Stimulated activated CD4-positive, alpha-beta T cell treated with anti-CD3 and anti-CD28 coated beads, Interleukin-1b, Interleukin-23, amount 100 ng/mL, for 48 hours (primary cell): ENCODE measurements at places on chromosomes 13 and 19.

- DNase-seq: no peak
These were observed 32.0 kb upstream of the CXCL17 start for GRCh38 chr19:42474743-42475142.

- DNase-seq: no peak
These were observed 303.6 kb upstream of the DACH1 start for GRCh38 chr13:72170571-72170970.

- no peak for DNase-seq
These were observed 84.7 kb upstream of the DOCK9 start for GRCh38 chr13:99062593-99062992.

DNA sequence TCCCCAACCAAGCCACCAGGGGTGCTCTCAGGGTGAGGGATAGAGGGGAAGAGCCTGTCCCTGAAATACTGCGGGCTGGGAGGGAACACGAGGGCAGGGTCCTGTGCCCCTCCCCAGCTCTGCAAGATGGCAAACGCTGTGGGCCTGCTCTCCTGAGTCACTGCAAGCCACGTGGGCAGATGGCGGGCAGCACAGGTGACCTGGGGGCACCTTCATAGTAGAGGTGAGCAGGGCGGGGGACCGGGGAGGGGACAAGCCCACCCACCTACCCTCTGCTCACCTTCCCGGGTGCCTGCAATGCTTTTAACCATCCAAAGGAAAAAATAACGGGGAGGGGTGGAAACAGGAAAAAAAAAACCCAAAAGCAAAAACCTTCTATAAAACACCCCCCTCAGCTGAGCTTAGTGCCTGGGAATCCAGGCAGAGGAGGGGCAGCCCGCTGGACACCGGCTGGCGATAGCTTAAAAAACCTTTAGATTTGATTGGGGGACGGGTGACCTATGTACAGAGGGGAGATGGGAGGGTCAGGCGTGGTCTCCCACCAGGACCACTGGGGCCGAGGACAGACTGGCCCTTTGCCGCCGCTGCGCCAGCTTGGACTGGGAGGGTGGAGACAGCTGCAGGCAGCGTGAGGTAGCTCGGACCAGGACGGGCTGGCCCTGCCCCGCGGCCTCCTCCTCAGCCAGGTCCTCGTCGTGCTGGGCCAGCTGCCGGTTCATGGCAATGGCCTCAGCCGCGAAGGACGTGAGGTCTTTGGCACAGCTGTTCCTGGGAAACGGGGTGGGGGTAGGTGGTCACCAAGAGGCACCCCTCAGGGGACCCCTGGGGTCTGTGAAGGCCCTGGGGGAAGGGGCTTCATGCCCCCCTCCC is 11.7 kb downstream of the MKNK2 start:
- no peak for DNase-seq

DNA sequence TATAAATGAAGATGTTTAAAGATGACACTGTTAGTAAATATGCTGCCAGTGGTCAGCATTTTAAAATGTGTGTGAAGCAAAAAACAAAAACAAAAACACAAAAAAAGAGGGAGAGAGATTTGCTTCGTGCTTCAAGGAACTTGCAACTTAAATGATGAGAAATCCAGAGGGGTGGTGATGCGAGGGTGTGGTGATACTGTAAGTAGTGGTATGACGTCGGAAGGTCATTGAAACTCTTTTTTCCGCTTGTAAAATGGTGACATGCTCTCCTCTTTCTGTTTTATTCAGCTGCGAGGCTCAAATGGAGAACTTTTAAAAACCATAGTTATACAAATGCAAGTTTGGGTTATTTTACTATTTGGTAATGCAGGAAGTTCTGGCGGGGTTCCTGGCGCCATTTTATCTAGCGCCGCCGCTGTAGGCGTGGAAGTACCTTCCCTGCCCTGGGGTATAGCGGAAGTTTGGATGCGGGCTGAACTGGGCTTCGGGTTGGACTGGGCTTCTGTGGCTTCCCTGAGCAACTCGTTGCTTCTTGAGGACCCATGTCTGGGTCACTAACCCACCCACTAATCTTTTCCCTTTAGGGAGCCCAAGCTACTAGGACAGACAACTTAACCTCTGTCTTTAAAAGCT is 34.8 kb downstream of the DGKH start:
- DNase-seq: no peak

GRCh38 chr13:50158385-50159165 is 143.3 kb downstream of the KCNRG start:
- DNase-seq: no peak

GRCh38 chr19:27935669-27936068 is 1277.3 kb downstream of the UQCRFS1 start:
- no peak for DNase-seq

GRCh38 chr13:110126391-110126961 is 180.5 kb downstream of the COL4A1 start:
- no peak for DNase-seq

GRCh38 chr13:66098931-66099628 is 1131.1 kb downstream of the PCDH9 start:
- no peak for DNase-seq

DNA sequence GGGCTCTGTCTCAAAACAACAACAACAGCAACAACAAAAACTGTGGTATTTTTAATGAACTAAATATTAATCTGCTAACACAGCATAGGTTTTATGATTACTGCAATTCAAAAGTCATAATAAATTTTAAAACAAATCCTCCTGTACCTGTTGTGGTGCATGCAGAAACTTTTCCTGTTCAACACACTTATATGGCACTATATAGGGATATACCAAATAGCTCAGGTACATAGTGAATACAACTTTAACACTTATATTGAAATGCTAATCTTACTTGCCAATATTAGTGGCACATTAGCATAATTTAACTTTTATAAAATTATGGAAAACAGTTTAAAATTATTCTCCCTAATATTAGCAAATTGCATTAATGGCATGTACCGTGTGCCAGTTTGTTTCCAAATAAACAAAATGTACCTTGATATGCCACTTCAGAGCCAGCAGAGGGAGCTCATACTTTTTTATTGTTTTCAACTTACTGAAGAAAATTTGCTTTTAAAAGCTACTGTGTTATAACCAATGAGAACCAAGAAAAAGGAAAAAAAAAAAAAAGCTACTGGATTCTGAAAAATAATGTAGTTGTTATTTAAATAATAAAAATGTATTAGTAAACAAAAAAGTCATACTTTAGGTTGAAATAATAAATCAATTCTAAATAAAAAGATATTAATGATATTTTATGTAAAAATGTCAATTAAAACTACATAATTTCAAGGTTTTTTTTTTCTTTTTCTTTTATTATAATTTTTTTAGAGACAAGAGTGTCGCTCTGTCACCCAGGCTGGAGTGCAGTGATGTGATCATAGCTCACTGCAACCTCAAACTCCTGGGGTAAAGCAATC is 18.0 kb upstream of the RBM26 start:
- DNase-seq: no peak

DNA sequence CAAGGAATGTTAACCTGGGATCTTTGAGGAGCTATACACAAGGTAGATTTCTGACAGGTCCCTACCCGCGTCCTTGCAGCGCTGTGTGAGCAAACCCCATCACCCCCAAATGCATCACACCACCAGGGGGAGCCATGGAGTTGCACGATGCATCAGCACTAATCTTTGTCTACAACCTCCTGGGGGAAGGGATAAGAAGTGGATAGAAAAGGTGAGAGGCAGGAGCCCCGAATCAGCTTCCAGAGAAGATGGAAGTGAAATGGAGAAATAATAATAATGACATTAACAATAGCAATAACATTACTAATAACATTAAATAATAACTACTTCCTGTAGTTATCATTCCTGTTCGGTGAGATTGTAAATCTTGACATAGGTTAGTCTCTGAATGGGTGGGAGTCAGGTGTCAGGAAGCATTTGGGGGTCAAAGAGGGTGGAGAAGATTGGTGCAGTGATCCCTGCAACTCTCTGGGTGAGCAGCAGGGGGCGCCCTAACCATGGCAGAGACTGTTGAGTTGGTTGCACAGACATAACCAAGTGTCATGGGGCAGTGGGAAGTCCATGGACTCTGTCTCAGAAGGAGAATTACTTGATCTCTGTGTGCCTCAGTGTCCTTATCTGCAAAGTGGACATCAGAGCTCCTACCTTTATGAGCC is 16.5 kb downstream of the SIGLEC7 start:
- DNase-seq: peak; percentile 82

DNA sequence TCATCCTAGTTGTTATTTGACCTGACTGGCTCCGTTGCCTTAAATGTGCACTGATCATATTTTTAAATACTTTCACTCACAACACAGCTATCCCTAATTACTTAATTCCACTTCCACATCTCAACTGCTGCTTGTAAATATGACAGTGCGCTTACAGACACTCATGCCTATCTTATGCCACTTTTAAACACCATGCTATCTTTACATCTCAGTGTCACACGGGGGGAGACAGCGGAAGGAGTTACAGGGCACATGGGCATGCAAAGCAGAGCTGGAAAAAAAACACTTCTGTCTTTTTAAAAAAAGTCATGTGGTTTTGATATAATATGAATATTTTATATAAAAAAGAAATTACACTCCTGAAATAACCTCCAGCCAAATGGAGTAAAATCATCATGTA is 44.1 kb downstream of the SMAD9 start:
- DNase-seq: no peak

- DNase-seq: no peak
These were observed 52.6 kb upstream of the OLFM4 start for GRCh38 chr13:52975969-52976368.

DNA sequence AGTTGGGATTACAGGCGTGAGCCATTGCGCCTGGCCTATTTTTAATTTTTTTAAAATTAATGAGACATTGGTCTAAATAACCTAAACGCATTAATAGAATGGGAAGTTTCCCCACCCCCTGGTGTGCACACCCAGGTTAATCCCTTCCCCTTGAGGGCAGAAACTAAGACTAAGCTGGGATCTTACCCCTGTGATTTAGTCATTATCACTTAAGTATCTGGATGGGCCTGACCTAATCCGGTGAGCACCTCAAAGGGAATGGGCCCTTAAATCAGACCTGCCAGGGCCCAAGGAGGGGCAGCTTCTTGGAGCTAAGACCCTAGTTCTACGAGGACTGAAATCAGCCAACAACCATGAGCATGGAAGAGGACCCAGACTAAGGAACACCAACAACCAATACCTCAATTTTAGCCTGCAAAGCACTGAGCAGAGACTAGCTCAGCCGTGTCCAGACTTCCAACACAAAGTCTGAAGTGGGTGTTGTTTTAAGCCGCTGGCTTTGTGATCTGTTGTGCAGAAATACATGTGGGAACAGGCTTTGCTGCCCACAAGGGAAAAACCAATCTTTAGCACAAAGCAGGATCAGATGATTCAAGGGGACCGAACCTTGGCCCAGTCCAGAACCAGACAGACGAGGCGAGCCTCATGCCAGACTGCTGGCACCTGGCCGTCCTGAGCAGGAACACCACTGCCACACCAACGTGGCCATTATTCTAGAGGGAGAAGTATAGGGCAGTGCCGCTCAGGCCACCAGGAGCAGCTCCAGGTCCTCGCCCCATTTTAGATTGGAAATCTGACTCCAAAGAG is 7.1 kb downstream of the UBE2S start:
- no peak for DNase-seq

GRCh38 chr13:61608138-61608537 is 192.5 kb upstream of the PCDH20 start:
- no peak for DNase-seq

- no peak for DNase-seq
These were observed 113.1 kb downstream of the PAN3 start for GRCh38 chr13:28251466-28251865.

DNA sequence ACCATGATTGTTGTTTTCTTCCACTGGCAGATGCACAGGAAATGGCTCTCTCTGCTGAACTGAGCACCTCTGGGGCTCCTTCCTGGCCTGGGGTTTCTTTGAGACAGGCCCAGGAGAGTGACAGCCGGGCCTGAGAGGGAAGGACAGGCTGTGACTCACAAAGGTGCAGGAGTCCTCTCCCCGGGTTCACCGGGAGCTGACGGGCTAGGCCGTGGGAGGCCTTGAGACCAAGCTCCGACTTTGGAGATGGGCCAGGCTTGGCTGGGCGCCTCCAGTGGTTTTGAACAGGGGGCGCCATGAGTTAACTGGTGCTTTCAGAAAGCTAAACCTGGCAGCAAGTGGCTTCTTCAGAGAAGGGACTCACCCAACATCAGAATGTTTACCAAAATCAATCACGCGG is 143.4 kb downstream of the URI1 start:
- no peak for DNase-seq

DNA sequence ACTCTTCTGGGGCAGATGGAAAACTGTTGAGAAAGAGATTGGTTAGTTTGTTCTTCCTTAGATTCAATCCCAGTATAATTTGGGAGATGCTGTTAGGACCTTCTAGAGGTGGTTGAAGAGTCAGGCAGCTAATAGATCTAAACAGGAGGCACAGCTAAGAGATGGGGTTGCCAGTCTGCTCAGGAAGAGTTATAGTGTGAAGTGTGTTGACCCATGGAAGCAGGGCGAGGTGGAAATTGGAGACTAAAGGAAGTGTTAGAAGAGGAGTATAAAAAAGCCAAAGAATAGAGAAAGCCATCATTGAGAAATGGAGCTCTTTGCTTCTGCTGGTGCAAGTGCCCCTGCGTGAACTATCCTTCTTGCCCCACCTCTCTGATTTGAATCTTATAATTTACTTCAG is 3.8 kb upstream of the OXGR1 start:
- no peak for DNase-seq
